Fibroblast of lung (primary cell): ENCODE measurements at places on chromosomes 16 and 17. TPM values are rescaled to one million over a fixed set of nuclear protein-coding genes. Genes with fewer than 3 reads are reported as not detected.

DNA sequence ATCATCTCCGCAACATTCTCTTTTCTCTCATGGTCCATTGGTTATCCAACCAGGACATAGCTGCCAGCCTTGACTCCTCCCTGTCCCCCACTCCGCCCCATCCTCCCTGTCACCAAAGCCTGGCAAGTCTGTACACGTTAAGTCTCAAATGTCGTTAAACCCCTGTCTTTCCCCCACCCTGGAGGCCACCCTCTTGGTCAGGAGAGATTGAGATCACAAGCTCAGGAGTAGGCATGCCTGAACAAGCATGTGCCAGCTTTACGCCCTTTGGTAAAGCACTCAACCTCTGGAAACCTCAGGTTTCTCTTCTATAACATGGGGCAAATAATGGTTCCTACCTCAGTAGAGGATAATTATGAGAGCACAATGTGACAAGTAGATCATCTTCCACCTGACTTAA is 38.1 kb upstream of the CCL1 start:
- no peaks in the 10 kb centered on the region for H3K36me3 ChIP-seq
- no peak overlapping the region for H3K4me3 ChIP-seq
- H3K27me3 ChIP-seq, result peaks cover 3% of the 10 kb centered on the region
- DNase-seq, result no peak
- no peak overlapping the region for H3K27ac ChIP-seq

DNA sequence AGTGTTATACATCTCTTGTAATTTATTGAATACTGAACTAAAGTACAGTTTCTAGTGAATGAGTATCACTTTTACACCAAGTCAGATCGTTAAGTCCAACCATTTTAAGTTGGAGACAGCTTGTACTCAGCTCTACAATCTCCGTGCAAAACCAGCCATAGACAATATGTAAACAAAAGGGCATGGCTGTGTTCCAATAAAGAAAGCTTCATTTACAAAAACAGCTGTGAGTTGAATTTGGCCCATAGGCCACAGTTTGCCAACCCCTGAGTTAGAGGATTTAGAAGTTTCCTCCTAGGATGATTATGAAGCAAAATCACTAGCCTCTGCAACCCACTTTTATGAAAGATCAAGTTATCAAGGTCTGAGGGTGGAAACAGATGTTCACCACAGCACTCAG is 105.7 kb upstream of the RCVRN start:
- no peaks in the 10 kb centered on the region for H3K4me1 ChIP-seq
- DNase-seq, result no peak
- H3K4me3 ChIP-seq, result no peak overlapping the region

- no peaks in the 10 kb centered on the region for H3K36me3 ChIP-seq
- no peaks in the 10 kb centered on the region for H3K27me3 ChIP-seq
- DNase-seq, result peak; percentile 80
- H3K27ac ChIP-seq, result no peak overlapping the region
- H3K4me3 ChIP-seq, result no peak overlapping the region
Measured at GRCh38 chr17:32803544-32803943, 73.4 kb downstream of the MYO1D start.

DNA sequence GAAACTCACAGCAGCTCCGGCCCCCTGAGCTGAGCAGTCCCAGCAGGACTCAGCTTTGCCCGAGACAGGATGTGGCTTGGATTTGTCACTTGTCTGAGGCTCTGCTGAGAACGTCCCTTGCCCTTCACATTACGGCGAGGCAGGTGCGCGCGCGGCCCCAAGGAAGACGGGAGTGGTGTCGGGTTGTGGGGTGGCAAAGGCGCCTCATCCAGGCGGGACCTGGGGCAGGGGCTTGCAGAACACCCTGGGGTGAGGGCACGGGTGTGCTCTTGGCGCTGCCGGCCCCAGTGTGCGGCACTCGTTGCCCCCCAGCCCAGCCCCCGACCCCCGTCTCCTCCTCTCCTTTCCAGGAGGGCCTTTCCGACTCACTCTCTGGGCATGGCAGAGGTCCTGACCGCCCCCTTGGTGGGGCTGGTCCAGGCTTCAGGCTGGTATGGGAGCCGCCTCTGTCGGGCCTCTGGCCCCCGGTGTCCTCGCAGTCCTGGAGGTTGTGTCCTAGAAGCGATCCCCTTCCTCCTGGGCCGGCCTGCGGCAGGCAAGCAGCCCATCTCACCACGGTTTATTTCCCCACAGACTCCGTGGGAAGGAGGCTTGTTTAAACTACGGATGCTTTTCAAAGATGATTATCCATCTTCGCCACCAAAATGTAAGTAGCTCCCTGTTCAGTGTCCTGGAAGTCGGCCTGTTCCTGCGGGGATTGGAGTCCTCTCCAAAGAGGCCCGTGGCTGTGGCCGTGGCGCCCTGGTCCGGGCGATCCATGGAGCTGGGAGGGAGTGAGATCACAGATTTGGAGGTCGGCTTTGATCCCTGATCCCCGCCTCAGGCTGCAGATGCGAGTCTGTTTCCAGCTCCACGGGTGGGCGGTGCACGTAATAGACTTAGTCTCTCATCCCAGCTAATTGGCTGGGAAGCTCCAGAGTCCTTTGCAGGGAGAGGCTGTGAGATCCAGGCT is 5.9 kb downstream of the UBE2I start:
- DNase-seq, result no peak
- H3K4me3 ChIP-seq, result no peak overlapping the region
- no peak overlapping the region for H3K27ac ChIP-seq
- peaks cover 56% of the 10 kb centered on the region for H3K36me3 ChIP-seq
- H3K4me1 ChIP-seq, result peaks cover 10% of the 10 kb centered on the region

DNA sequence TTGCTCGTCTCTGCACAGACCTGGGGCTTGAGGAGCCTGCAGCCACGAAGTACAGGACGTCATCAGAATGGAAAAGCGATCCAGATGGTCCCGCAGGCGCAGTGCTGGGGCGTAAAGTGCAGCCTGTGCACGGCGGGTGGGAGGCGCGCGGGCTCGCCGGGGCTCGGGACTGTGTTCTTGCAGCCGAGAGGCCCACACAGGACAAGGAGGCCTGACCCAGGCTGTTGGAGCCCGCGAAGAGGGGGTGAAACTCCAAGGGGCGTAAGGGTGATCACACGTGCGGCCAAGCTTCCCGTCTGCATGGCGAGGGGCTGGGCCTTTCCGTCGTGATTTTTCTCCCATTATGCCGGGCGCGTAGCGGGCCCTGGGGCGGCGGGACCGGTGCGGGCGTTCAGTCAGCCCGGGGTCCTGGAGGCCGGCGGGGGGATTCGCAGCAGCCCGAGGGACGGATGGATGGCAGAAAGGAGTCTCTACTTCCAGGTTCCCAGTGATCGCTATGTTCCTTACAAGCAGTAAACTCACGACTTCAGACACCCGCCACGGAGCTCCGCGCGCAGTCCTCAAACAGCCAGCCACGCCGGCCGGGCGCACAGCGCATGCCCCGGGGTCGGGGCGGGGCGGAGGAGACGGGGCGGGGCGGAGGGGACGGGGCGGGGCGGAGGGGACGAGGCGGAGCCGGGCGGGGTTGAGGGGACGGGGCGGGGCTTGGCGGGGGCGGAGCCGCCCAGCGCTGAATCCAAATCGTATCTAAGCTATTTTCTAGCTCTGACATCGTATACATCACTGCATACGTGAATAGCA is 141.0 kb upstream of the KCNJ18 start:
- H3K4me1 ChIP-seq, result peaks cover 7% of the 10 kb centered on the region
- H3K4me3 ChIP-seq, result peak overlapping the region; percentile 66
- H3K27me3 ChIP-seq, result no peaks in the 10 kb centered on the region
- H3K36me3 ChIP-seq, result peaks cover 2% of the 10 kb centered on the region

DNA sequence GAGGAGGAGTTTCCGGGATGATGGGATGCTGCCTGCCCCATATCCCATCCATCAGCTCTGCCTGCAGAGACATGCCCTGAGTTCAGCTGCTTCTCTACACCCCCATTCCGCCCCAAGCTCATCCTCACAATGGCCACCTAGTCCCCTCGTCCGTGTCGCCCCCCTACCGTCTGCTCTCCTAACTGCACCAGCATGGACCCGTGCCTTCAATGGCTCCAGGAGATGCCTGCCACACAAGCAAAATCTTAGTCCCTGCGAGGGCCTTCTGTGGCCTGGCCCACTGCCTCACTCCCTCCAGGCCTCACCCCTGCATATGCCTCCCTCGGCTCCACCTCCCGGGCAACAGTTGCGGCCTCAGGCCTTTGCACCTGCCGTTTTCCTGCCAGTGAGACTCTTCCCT is 1.8 kb upstream of the TELO2 start:
- no peaks in the 10 kb centered on the region for H3K27me3 ChIP-seq
- no peaks in the 10 kb centered on the region for H3K4me1 ChIP-seq
- no peak overlapping the region for H3K4me3 ChIP-seq
- no peak for DNase-seq
- H3K36me3 ChIP-seq, result peaks cover 5% of the 10 kb centered on the region
- no peak overlapping the region for H3K27ac ChIP-seq

DNA sequence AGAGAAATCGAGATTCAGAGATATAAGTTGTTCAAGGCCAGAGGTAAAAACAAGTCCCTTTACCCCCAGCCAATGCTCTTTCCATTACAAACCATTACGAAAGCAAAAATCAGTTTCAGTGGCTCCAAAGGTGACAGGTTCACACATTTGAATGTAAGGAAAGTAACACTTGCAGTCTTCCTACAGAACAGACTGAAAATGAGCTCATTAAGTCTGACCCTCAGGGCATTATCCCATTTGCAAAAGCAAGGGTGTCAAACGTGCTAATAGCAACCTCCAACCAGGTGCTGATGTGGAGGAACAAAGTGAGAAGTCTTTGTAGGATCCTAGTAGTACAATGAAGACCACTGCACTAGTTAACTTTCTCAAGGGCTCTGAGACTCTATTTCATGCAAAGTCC is 65.2 kb downstream of the XPO6 start:
- H3K27me3 ChIP-seq, result no peaks in the 10 kb centered on the region
- H3K4me1 ChIP-seq, result no peaks in the 10 kb centered on the region
- H3K4me3 ChIP-seq, result no peak overlapping the region
- no peak overlapping the region for H3K27ac ChIP-seq
- no peak for DNase-seq

DNA sequence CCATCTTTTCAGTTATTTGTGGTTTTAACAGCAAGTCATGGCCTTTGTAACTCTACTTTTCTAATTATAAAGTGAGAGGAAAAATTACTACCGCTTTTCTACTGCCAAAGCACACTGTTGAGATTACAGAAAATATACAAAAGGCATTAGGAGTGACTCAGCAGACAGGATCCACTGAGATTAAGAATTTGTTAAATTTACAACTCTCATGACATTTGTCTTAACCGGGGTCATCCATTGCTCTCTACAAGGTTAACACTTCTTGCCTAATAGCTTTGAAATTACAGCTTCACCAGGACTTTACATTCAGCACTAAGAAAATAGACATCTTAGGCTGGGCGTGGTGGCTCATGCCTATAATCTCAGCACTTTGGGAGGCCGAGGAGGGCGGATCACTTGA is 93.4 kb downstream of the SSH2 start:
- no peak overlapping the region for H3K4me3 ChIP-seq
- H3K27ac ChIP-seq, result no peak overlapping the region

DNA sequence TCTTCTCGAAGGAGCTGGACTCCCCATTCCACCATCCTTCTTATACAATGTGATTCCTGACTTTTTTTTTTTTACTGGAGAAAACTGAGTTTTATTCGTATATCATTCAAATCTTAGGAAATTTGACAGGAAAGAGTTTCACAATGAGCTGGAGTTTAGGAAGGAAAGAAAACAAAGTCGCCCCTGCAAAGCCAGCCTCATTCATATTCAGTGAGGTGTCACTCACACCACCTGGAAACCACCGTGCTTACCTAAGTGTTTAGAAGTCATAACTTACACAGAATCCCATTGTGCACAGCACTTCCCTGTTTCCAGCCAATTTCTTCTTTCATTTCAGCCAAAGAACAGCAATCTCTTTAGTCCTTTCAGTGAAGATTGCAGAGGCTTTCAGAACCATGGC is 90.3 kb upstream of the CHMP6 start:
- H3K27me3 ChIP-seq, result no peaks in the 10 kb centered on the region
- no peaks in the 10 kb centered on the region for H3K4me1 ChIP-seq
- peak; percentile 57 for DNase-seq
- H3K4me3 ChIP-seq, result no peak overlapping the region
- no peak overlapping the region for H3K27ac ChIP-seq

GRCh38 chr16:81707411-81708265 is 71.5 kb upstream of the PLCG2 start:
- peaks cover 4% of the 10 kb centered on the region for H3K36me3 ChIP-seq
- H3K4me3 ChIP-seq, result no peak overlapping the region
- no peak overlapping the region for H3K27ac ChIP-seq
- H3K4me1 ChIP-seq, result peaks cover 14% of the 10 kb centered on the region

- no peaks in the 10 kb centered on the region for H3K27me3 ChIP-seq
- H3K36me3 ChIP-seq, result peaks cover 12% of the 10 kb centered on the region
- H3K27ac ChIP-seq, result peak overlapping the region; percentile 96
- peak; percentile 81 for DNase-seq
- H3K4me1 ChIP-seq, result peaks cover 14% of the 10 kb centered on the region
Measured at GRCh38 chr17:58006560-58006923, 504 bp downstream of the SRSF1 start.

DNA sequence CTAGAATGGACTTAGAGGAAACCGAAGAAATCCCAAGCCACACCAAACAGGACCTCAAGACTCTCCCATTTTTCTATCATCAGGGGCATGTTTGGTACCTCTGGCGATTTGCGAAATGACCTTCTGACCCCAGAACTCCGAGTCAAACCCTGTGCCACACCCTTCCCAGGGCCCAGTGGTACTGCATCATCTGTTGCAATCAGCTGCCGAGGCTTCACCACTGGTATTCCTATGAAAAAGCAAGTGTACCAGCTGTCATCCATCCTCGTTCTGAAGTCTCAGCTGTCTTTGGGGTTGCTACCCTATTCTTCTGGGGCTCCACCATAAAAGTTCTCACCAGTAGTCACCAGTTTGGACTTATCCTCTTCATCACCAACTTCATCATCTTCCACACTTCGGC is 2.3 kb upstream of the RSKR start:
- H3K4me1 ChIP-seq, result no peaks in the 10 kb centered on the region
- H3K4me3 ChIP-seq, result no peak overlapping the region
- no peaks in the 10 kb centered on the region for H3K27me3 ChIP-seq
- H3K36me3 ChIP-seq, result peaks cover 21% of the 10 kb centered on the region
- no peak for DNase-seq
- no peak overlapping the region for H3K27ac ChIP-seq

GRCh38 chr17:20095336-20096080 is 86.3 kb downstream of the SPECC1 start:
- no peaks in the 10 kb centered on the region for H3K27me3 ChIP-seq
- H3K4me1 ChIP-seq, result peaks cover 7% of the 10 kb centered on the region
- no peak overlapping the region for H3K27ac ChIP-seq
- no peaks in the 10 kb centered on the region for H3K36me3 ChIP-seq
- no peak overlapping the region for H3K4me3 ChIP-seq
- peak; percentile 44 for DNase-seq

DNA sequence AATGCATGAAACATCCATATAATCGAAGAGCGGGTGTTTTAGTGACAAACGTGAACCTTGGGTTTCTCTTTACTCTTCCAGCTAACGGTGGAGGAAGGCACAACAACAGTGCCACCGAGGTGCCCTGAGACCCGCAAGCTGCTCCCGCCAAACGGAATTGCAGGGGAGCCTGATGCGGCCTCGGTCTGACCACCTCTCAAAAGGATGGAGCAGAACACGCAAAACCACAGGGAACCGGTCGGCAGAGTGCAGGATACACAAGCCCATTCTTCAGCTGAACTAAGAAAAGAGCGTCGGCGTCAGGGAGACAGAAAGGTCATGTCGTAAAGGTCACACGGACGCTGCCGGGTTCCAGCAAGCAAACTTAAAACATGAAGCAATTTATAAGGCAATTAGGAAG is 109.5 kb upstream of the ZNF750 start:
- H3K27me3 ChIP-seq, result no peaks in the 10 kb centered on the region
- no peak overlapping the region for H3K27ac ChIP-seq
- H3K4me1 ChIP-seq, result no peaks in the 10 kb centered on the region

The APPBP2 gene
- total RNA-seq, result 46.0 and 58.1 TPM in 2 replicates

The OR4D1 gene
- total RNA-seq, result not detected in 2 replicates

The CCDC200 gene
- not detected in 2 replicates for total RNA-seq

The FOXF1 gene
- total RNA-seq, result 15.9 and 31.5 TPM in 2 replicates

The VMO1 gene
- 0.33 and 1.5 TPM in 2 replicates for total RNA-seq

The CDRT15 gene
- not detected in 2 replicates for total RNA-seq

The TAT gene
- total RNA-seq, result not detected in 2 replicates

The GLIS2 gene
- total RNA-seq, result 2.6 and 4.0 TPM in 2 replicates

The ACSM2A gene
- total RNA-seq, result not detected in 2 replicates

The TMEM100 gene
- 1.7 and 2.6 TPM in 2 replicates for total RNA-seq
